Camera-type eye (tissue), 1 donor: ENCODE measurements at places on chromosomes 16 and 17. TPM values are rescaled to one million over a fixed set of nuclear protein-coding genes. Genes with fewer than 3 reads are reported as not detected.

Gene GLTPD2
- total RNA-seq: not detected

Gene ATP2C2
- 2.1 TPM for total RNA-seq

Gene CLDN7
- total RNA-seq: 14.3 TPM

Gene DVL2
- 103 TPM for total RNA-seq

Gene SPATA32
- not detected for total RNA-seq

Gene DOK4
- 27.1 TPM for total RNA-seq

Gene TNFRSF13B
- not detected for total RNA-seq

Gene TMC6
- 15.2 TPM for total RNA-seq

Gene HOXB9
- not detected for total RNA-seq

Gene SLC35G6
- not detected for total RNA-seq

Gene ANKS4B
- 0.05 TPM for total RNA-seq

Gene CRISPLD2
- 39.8 TPM for total RNA-seq

Gene CSF3
- total RNA-seq: not detected

Gene CX3CL1
- 12.3 TPM for total RNA-seq

Gene MYH2
- 272 TPM for total RNA-seq

Gene TSNAXIP1
- total RNA-seq: 5.2 TPM

Gene C1QL1
- 11.7 TPM for total RNA-seq

Gene ASIC2
- 11.5 TPM for total RNA-seq

Gene HAP1
- total RNA-seq: 0.38 TPM

Gene PARD6A
- total RNA-seq: 6.8 TPM

Gene ASB16
- total RNA-seq: 2.4 TPM

Gene MYL4
- total RNA-seq: 34.5 TPM

Gene GLP2R
- 0.44 TPM for total RNA-seq

Gene HES7
- total RNA-seq: not detected

Gene GDPD3
- 2.1 TPM for total RNA-seq

Gene MYL11
- 194 TPM for total RNA-seq

Gene IGSF6
- 0.99 TPM for total RNA-seq

Gene ATP1B2
- total RNA-seq: 62.5 TPM

Gene SLC47A1
- total RNA-seq: 8.7 TPM

Gene CA7
- not detected for total RNA-seq

Gene CES3
- 0.77 TPM for total RNA-seq

Gene CES1
- total RNA-seq: 5.8 TPM

Gene YPEL2
- total RNA-seq: 76.4 TPM

Gene HS3ST2
- total RNA-seq: 1.6 TPM

Gene RASD1
- 66.0 TPM for total RNA-seq

Gene KRT32
- total RNA-seq: not detected

Gene KRT25
- total RNA-seq: 0.22 TPM

Gene KRTAP3-1
- total RNA-seq: not detected

Gene HS3ST3A1
- total RNA-seq: 22.7 TPM

Gene TENT4B
- total RNA-seq: 23.4 TPM

Gene TLCD3A
- total RNA-seq: 14.9 TPM

Gene SLC13A2
- 1.3 TPM for total RNA-seq

Gene CLEC19A
- total RNA-seq: 29.2 TPM

Gene TOM1L1
- total RNA-seq: 61.0 TPM
